NCI-H526 treated with DMSO at 0.1 percent for 48 hours (cell line): ENCODE measurements at places on chromosomes 6 and 20.

GRCh38 chr6:48111575-48111974, 578 bp upstream of the PTCHD4 start:
- no peak for DNase-seq

GRCh38 chr6:158262755-158263154, 49.5 kb upstream of the TULP4 start:
- no peak for DNase-seq

GRCh38 chr6:56760842-56761241, 118.2 kb upstream of the DST start:
- DNase-seq, result no peak

GRCh38 chr20:56871691-56872090, 242.6 kb downstream of the TFAP2C start:
- DNase-seq, result no peak

DNA sequence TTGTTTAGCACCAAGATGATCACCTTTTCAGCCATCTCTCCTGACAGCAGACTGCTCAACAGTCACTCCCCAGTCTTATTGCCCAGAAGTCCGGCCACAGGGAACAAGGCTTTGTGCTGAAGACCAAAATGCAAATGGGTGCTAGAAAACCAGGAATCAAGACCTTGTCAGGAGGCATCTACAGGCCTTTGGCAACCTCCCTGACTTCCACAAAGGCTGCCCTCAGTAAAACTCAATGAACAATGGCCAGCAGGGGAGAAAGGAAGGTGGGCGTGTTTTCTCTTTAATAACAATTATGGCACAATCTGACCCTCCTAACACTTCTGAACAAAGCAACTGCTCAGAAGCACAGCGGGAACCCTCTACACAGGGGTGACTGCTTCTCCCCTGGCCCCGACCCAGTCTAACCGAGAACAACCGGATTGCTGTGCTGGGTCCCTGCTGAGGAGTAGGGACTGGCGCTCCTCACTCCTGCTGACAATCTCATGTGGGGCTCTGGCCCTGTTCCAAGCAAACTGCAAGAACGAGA, 41.6 kb downstream of the PLCG1 start:
- DNase-seq, result no peak

DNA sequence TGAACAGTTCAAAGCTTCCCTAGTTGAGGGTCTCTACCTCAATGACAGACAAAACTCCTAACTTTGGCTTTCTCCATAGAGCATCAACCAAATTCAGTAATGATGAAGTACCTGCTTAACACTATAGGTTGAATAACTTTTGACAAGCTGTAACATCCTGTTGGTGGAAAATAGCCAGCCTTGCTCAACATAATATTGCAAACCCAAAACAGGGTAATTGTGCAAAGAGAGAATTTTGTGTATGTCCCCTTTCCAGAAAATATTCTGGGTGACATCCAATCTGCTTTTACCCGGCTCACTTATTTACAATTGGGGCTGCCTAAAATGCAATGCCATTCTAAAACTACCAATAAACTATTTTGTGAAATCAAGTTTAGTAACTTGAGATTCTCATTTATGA, 72.8 kb downstream of the ATXN1 start:
- no peak for DNase-seq

DNA sequence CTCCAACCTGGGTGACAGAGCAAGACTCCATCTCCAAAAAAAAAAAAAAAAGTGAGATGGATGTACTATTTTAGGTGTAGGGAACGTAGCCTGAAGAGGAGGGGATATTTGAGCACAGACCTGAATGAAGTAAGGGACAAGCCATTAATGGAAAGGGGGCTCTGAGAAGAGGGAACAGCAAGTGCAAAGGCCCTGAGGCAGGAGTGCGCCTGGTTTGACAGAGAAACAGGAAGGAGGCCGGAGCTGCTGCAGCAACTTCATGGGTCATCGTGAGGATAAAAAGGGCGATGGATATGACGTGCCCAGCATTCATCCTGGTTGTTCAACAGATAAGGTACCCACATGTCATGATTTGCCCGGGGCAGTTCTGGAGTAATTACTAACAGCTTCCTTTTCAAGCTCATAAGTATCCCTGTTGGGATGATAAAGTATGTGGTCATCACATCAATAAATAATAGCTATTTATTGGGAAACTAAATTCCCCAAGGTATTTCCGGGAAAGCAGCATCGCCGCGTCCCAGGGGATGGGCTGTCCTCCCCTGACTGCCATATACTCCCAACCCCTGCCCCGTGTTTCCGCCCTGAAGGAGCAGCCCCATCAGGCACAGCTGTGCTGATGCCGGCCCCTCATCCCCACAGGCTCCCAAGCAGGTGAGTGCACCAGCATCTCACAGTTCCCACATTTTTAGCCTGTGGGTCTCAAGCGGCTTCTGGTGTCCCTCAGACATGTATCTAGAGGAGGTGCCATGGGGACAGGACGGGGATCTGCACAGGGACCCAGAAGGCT, 43.4 kb downstream of the DLGAP4 start:
- DNase-seq, result no peak

DNA sequence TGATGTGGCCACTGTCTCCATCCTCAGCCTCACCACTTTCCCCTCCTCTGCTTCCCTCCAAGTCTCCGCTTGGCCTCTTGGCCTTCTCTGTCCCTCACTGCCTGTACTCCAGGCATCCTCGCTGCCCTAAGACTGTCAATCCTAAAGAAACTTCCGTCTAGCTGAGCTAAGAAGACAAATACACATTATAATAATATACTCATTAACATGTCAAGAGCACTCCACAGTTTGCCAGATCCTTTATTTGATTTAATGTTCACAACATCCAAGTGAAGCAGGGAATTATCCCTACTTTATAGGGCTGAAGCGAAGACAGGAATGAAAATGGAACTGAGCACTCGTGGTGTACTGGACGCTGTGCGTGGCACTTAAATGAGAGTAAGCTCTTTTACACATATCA, 72.4 kb upstream of the SLC22A23 start:
- no peak for DNase-seq

DNA sequence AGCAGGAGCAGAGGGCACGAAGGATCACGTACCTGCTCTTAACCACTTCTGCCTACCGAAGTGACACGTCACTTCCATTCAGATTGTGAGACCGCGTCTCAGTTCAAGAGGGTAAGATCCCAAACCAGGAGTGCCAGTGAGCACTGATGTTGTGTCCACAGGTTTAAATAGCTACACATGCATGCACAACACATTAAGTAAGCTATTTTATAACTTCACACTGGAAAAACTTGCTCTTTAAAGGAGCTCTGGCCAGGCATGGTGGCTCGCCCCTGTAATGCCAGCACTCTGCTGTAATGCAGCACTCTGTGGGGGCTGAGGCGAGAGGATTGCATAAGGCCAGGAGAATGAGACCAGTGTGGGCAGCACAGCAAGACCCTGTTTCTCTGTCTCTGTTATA, 21.1 kb downstream of the ABHD12 start:
- DNase-seq, result no peak
